PC-9 (cell line): ENCODE measurements at places on chromosomes 7 and 10. TPM values are rescaled to one million over a fixed set of nuclear protein-coding genes. Genes with fewer than 3 reads are reported as not detected.

TECTB gene
- total RNA-seq, result not detected in 2 replicates

DNA sequence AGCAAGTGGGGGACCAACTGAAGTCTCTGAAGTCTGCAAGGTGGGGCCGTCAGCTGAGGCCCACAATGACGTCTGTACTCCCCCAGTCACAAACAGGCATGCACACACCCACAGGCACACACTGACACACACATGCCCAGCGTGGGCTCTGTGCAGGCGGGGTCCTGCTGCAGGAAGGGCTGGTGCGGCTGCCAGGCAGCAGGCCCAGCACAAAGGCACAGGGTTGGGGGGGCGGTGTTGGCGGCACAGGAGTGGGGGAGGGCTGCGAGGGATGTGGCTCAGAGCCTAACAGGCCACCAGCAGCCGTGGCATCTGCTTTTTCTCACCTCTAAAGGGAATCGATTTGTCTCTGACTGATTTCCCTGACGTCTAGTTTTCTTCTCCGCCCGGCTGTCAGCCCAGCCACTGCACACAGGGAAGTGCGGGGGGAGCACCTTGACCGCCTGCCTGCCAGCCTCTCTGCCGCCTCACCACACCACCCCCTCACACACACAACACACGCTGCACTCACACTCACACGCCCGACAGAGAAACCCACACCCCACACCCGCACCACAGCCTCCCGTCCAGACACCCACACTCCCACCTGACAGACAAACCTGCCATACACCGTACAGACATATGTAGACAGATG, 43.5 kb upstream of the ZMIZ1 start:
- H3K27ac ChIP-seq, result no peak overlapping the region
- no peak for DNase-seq
- no peaks in the 10 kb centered on the region for H3K27me3 ChIP-seq
- H3K36me3 ChIP-seq, result no peaks in the 10 kb centered on the region
- H3K4me1 ChIP-seq, result no peaks in the 10 kb centered on the region

DNA sequence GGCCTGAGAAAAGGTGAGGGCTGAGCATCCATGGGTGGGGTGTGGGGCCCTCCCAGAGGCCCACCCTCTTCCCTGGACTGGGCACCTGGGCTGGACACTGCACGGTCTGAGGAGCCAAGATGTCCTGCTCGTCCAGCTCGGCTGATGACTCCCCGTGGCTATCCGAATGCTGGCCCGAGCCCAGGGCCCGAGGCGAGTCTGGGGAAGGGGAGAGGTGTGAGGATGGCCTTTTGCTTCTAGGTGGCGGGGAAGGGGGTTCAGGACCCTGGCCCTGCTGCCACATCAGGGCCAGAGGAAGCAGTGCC, 7.1 kb downstream of the NACAD start:
- H3K36me3 ChIP-seq, result no peaks in the 10 kb centered on the region
- H3K4me1 ChIP-seq, result peaks cover 11% of the 10 kb centered on the region
- no peaks in the 10 kb centered on the region for H3K27me3 ChIP-seq
- DNase-seq, result no peak
- no peak overlapping the region for H3K4me3 ChIP-seq

TMEM229A gene
- not detected in 2 replicates for total RNA-seq

GRCh38 chr10:133461841-133462240, 8.1 kb downstream of the SCART1 start:
- no peak overlapping the region for H3K4me3 ChIP-seq
- no peak for DNase-seq
- H3K36me3 ChIP-seq, result no peaks in the 10 kb centered on the region
- H3K4me1 ChIP-seq, result no peaks in the 10 kb centered on the region
- no peaks in the 10 kb centered on the region for H3K27me3 ChIP-seq

GRCh38 chr7:94362276-94362675, 32.4 kb upstream of the COL1A2 start:
- DNase-seq, result no peak
- H3K4me3 ChIP-seq, result no peak overlapping the region
- H3K4me1 ChIP-seq, result no peaks in the 10 kb centered on the region
- H3K27ac ChIP-seq, result no peak overlapping the region
- H3K36me3 ChIP-seq, result no peaks in the 10 kb centered on the region

DNA sequence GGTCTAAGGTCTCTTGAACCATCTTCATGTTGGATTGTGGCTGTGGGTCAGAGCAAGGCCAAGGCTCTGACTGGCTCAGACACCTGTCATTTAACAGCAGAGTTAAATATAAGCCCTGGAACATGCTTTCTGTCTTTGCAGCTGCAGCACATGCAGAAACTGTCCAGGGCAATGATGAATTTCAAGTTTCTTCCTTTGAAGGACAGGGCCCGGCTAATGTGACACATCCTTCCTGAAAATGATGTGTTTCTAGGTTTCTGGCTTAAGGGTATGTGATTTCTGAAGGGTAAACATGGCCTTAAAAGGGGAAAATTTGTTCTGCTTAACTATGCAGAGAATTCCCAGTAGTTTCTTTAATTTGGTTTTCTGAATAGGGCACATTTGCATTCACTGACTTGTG, 34.0 kb upstream of the SLC35B4 start:
- peak; percentile 35 for DNase-seq
- H3K4me1 ChIP-seq, result 0 out of 2 replicates have a peak, but pooled peaks cover 1% of the 10 kb centered on the region
- H3K4me3 ChIP-seq, result no peak overlapping the region
- no peaks in the 10 kb centered on the region for H3K27me3 ChIP-seq

- H3K36me3 ChIP-seq, result no peaks in the 10 kb centered on the region
- DNase-seq, result no peak
- no peaks in the 10 kb centered on the region for H3K4me1 ChIP-seq
- no peak overlapping the region for H3K27ac ChIP-seq
- no peak overlapping the region for H3K4me3 ChIP-seq
- H3K27me3 ChIP-seq, result no peaks in the 10 kb centered on the region
Observed at GRCh38 chr7:7895004-7895650, 73.5 kb upstream of the GLCCI1 start.

GRCh38 chr10:127338399-127339110, 142.2 kb upstream of the INSYN2A start:
- H3K27ac ChIP-seq, result no peak overlapping the region
- no peaks in the 10 kb centered on the region for H3K4me1 ChIP-seq
- DNase-seq, result no peak

- H3K27ac ChIP-seq, result no peak overlapping the region
- no peaks in the 10 kb centered on the region for H3K36me3 ChIP-seq
- H3K4me1 ChIP-seq, result no peaks in the 10 kb centered on the region
- H3K4me3 ChIP-seq, result no peak overlapping the region
- H3K27me3 ChIP-seq, result no peaks in the 10 kb centered on the region
Observed at GRCh38 chr7:88115816-88116215, 104.0 kb downstream of the SRI start.

DNA sequence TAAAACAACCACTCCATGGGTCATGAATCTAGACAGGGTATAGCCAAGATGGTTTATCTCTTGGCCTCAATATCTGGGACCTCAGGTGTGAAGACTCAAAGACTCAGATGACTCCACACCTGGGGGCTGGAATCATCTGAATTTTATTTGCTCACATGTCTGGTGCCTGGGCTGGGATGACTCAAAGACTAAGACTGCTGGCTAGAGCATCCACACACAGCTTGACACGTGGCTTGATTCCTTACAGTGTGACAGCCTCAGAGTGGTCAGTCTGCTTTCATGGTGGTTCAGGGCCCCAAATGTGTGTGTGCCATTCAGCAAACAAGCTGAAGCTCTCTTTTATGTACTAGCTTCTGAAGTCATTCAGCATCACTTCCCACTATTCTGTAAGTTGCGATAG, 333.7 kb downstream of the RNLS start:
- no peaks in the 10 kb centered on the region for H3K36me3 ChIP-seq
- no peak overlapping the region for H3K4me3 ChIP-seq
- H3K27ac ChIP-seq, result no peak overlapping the region
- H3K27me3 ChIP-seq, result no peaks in the 10 kb centered on the region
- peaks cover 19% of the 10 kb centered on the region for H3K4me1 ChIP-seq

DNA sequence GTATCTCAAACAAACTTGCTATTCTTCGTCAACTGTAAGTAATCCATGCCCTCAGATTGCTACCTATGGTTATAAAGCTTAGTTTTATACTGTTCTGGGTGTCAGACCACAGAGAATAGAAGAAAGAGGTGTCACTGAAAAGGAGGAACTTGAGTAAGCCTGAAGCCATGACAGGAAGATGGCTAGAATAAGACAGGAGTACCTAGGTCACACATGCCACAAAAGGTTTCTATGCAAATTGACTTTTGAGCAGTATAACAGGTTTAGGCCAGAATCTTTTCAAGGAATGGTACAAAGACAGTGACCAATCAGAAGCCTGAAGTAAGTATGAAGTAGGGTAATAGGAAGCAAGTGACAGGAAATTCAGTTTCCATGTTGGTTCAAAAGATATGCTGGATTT, 23.5 kb downstream of the FBXW4 start:
- H3K4me3 ChIP-seq, result no peak overlapping the region
- no peak overlapping the region for H3K27ac ChIP-seq
- H3K36me3 ChIP-seq, result no peaks in the 10 kb centered on the region

BHLHA15 gene
- 0.53 and 0.79 TPM in 2 replicates for total RNA-seq

ATP5F1C gene
- 282 and 284 TPM in 2 replicates for total RNA-seq

DNA sequence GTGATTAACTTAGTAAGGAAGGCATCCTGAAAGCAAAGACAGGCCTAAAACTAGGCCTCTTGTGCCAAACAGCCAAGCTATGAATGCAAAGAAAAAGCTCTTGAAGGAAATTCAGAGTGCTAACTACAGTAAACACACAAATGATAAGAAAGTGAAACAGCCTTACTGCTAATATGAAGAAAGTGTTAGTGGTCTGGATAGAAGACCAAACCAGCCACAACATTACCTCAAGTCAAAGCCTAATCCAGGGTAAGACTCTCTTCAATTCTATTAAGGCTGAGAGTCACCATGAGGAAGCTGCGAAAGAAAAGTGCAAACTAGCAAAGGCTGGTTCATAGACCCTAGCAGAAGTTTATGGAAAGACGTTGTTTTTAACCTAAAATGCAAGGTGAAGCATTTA, 66.0 kb downstream of the IPMK start:
- no peaks in the 10 kb centered on the region for H3K36me3 ChIP-seq
- no peak overlapping the region for H3K27ac ChIP-seq
- no peaks in the 10 kb centered on the region for H3K27me3 ChIP-seq
- DNase-seq, result no peak
- H3K4me1 ChIP-seq, result no peaks in the 10 kb centered on the region

- H3K27ac ChIP-seq, result no peak overlapping the region
- H3K4me1 ChIP-seq, result no peaks in the 10 kb centered on the region
- no peak overlapping the region for H3K4me3 ChIP-seq
- DNase-seq, result no peak
Observed at GRCh38 chr7:95199779-95200558, 124.4 kb downstream of the PON1 start.

DNA sequence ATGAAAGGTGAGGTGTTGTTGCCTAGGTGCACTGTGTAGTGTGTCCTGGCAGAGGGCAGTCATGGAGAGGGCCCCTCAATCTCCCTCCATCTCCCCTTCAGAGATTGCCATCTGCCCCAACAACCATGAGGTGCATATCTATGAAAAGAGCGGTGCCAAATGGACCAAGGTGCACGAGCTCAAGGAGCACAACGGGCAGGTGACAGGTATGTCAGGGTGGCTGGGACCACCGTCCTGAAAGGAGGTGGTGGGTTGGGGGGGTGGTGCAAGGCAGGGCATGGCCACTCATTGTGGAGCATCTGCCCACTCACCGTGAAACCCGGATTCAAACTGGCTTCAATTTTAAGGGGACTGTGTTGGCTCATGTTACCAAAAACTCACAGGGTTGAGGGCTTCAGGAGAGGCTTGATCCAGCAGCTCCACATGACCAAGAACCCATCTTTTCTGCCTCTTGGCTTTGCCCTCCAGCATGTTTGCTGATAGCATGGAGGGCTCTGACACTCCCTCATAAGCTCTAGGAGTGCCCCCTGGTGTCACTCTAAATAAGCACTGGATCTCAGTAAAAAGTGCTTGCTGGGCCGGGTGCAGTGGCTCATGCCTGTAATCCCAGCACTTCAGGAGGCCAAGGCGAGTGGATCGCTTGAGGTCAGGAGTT, 12.2 kb downstream of the ARPC1B start:
- no peaks in the 10 kb centered on the region for H3K27me3 ChIP-seq
- H3K36me3 ChIP-seq, result no peaks in the 10 kb centered on the region; the same call in 1 of the 2 replicates
- no peaks in the 10 kb centered on the region for H3K4me1 ChIP-seq
- H3K27ac ChIP-seq, result no peak overlapping the region
- no peak overlapping the region for H3K4me3 ChIP-seq

DNA sequence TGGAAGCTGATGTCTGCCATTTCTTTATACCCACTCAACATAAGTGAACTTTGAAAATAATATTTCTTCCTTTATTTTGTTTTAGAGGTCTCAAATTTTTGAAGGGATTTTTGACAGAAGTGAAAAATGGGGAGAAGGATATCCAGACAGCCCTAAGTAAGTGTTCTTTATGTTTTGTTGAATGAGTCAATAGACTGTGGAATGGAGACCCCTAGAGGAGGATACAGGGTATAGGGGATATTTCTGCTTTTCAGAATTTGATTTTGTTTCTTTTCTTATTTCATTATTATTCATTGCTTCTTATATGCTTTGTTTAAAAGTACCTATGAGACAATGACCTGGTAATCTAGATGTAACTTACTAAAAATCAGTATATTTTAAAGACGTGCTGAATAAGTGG, 34.4 kb downstream of the PLEKHA8 start:
- H3K27me3 ChIP-seq, result no peaks in the 10 kb centered on the region
- DNase-seq, result no peak
- H3K27ac ChIP-seq, result no peak overlapping the region

HTRA1 gene
- 14.9 and 18.0 TPM in 2 replicates for total RNA-seq
